ENCODE measurements at places on chromosomes 1 and 21.

DNA sequence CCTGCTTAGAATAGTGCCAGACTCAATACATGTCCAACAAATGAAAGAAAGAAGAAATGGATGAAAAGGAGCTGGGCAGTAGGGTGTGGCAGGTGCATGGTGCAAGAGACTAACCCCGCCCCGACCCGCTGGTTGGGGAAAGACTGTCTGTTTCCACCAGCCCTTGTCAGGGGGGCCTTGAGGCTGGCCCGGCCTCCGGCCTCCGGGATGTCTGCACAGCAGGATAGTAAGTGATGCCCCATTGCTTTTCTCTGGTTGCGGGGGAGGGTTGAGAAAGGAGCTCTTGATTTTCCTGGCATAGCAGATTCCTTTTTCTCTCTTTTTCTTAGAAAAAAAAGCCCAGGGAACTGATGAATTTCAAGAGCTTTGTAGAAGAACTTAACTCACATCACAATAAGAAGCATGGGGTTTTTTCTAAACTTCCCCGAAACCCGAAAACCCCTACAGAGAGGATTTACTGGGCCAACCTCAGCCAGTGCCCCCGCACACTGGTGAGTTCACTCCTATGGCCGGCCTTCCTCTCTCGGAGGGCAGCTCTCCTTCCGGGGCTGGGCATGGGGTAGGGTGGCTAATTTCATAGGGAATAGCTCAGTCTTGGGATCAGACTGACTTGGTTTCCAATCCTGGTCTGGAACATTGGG lies 12.5 kb upstream of the TTC22 start:
- DNase-seq: peak; percentile 49

- DNase-seq: no peak
Observed at GRCh38 chr1:44778705-44779576, 3.6 kb downstream of the RPS8 start.

DNA sequence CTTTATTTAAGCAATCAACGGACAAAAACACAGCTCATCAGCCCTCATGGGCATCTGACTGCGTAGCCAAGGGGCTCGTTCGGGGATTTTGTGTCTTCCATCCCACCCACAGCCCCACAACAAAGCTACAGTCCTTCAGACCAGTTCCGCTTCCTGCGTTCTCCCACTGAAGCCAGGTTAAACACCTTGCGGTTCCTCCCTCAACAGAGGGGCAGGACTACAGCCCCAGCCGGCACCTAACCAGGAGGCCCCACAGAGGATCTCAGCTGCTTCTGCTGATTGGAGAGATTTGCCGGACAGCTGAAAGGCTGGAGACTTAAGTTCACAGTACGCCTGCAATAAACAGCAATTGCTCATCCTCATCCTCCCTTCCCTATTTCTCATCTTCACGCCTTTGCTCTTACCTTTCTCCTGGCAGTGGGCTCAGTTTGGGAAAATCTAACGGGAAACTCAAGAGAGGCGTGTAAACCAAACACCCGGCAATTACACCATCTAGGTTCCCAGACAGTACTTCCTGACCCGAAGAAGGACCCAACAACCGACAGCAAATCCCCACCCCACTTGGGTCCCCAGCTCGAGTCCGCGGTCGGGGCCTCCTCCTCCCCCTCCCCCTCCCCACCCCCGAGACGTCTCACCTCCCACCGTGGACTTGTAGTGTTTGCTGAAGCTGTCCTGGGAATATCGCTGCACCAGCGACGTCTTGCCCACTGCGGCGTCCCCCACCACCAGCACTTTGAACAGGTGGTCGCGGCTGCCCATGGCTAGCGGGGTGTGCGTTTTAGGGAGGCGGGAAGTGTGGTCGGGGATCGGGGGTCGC lies 876 bp downstream of the RAB29 start:
- DNase-seq: peak; percentile 23

DNA sequence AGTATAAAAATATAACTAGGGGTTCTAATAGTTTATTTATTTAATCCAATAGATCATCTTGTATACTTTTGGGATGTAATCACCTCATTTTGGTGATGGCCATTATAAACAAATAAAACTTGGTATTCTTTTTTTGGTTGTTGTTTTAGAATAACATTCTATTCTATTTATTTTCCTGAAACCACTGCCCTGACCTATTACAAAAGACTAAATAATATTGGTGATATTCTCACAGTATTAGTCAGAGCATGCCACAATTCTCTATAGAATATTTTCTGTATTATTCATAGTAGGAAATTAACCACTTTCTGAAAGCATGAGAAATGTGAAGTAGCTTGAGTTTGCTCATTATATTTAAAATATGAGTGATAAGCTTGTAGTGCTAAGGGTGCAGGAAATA lies 54.1 kb upstream of the LRRC7 start:
- DNase-seq: no peak

DNA sequence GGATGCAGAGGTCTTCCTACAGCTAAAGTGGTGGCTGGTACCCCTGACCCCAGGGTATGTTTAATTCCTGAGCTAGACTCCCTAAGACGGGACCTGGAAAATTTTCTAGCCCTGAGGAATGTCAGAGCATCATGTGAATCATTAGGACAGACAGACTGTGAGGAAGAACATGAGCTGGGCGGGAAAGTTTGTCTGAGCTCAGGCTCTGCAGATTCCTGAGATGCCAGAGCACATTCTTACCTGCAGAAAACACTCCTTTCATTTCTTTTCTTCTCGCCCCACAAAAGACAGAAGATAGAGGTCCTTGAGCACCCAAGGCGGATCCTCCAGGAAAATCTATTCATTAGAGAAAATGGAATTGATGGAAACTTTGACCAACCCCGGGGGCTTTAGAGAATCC lies 6.5 kb downstream of the CAPN2 start:
- DNase-seq: no peak

DNA sequence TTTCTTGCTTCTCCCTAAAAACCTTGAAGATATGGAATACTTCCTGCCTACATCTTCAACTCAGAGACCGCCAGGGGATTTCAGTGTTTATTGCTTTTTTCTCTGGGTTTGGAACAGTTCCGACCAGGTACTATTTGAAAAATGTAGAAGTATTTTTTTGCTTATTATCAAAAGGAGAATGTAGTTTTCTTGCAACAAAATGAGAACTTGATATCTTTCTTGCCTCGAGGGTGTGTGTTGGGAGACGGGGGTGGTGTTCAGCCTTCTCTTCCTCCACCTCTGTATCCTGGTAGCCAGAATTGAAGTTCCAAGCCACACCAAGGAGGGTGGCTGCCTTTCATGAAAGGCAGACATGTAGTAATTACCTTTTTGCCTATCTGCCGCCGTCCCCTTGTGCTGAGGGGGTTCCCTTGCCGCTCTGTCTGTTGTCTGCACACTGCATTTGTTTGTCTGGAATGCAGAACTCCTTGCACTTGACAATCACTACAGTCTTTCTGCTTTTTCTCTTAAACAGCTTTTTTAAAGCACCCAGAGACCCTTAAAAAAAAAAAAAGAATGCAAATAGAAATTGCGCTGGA lies 212.1 kb downstream of the PBX1 start:
- DNase-seq: no peak

- peak; percentile 52 for DNase-seq
Observed at GRCh38 chr1:205505076-205505729, 734 bp downstream of the CDK18 start.

DNA sequence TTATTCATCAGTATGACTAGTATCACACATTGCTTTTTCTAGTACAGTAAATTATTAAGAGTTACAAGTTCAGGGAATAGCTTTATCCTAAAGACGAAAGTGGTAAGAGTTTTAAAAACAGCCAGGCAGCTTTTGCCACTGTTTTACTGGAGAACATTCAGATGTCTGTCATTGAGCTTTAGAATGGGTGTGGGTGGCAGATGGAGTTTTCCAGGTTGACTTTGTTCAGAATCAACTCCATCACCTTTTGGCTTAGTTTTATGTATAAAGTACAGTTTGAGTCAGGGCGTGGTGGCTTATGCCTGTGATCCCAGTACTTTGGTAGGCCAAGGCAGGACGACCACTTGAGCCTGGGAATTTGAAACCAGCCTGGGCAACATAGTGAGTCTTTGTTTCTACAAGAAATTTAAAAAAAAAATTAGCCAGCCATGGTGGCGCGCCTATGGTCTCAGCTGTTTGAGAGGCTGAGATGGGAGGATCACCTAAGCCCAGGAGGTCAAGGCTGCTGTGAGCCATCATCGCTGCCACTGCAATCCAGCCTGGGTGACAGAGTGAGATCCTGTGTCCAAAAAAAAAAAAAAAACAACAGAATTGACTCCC lies 29.9 kb upstream of the PLEKHM2 start:
- no peak for DNase-seq

- no peak for DNase-seq
Observed at GRCh38 chr1:235725434-235725833, 75.8 kb upstream of the GNG4 start.

DNA sequence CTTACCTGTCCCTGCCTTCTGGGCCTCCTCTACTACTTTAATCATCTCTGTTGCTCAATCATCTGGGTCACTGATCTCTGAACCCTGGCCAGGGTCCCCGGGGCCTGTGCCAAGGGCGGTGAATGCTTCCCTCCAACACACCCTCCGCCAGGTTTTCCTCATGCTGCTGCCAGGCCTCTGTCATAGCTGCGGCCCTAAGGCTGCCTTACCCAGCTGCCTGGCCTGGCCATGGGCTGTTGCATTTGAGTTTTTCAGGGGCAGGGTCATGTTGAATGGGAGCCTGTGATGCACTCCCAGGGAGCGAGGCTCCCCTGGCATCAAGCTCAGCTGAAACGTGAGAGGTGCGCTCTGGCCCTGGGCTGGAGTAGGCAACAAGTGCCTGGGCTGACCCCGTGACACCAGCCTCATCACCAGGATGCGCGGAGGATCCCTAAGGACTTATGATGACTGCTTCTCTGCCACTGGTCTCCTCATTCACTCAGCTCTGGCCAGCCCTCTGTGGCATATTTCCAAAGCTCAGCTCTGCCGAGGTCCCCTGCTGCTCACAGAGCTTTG lies 7.6 kb downstream of the EDN2 start:
- DNase-seq: peak; percentile 91

- DNase-seq: no peak
Observed at GRCh38 chr1:82411605-82412004, 610.9 kb downstream of the ADGRL2 start.

GRCh38 chr1:211925016-211925415 lies 94.5 kb upstream of the LPGAT1 start:
- DNase-seq: peak; percentile 77

DNA sequence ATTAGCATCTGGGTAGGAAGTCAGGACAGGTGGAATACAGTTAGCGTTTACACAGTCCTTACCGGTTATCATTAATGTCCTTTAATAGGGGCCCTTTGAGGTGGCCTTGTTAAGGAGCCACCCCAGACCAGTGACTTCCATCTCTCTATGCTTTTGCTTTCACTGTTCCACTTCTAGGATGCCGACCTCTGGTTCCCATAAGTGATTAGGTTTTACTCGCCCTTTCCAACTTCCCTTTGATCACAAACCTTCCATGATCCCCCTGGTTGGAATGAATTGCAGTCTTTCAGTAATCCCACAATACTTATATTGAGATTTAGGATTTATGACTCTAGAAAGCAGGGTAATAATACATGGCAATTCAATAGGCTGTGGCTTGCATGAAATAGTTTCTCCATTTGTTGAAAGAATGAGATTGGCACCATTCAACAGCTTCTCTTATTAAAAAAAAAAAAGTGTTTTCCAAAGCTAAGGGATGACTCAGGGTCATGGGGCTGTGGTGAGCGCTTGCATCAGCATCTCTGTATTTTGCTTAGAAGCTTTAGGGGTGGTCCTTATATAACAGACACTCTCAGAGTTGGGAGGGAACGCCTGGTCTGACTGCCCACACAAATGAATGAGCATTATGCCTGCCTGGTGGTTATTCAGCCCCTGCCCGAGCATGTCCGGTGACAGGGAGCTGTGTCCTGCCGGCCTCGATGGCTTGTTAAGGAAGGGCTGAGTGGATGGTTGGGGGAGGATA lies 110.5 kb downstream of the CNIH3 start:
- DNase-seq: no peak

GRCh38 chr21:46058431-46059145 lies 39.3 kb upstream of the COL6A2 start:
- no peak for DNase-seq

DNA sequence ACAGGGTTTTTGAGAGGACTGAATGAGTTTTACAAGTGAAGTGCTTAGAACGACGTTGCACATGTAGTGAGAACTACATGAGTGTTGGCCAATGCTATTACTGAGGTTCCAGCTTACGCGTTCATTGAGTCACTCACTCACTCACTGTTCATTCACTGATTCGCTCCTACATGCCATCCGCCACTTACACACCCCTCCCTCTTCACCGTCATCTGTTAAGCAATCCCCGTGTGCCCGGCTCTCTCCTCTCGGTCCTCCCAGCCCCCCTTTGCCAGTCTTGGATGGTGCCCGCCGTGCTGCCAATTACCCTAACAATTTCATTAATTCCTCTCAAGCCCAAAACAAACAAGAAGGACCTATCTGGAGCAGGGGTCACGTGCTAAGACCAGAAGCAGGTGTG lies 27.3 kb upstream of the EPHA2 start:
- no peak for DNase-seq

- DNase-seq: no peak
Observed at GRCh38 chr1:187691439-187691838, 862.7 kb downstream of the PLA2G4A start.

GRCh38 chr1:38253314-38253713 lies 206.7 kb upstream of the POU3F1 start:
- DNase-seq: no peak

DNA sequence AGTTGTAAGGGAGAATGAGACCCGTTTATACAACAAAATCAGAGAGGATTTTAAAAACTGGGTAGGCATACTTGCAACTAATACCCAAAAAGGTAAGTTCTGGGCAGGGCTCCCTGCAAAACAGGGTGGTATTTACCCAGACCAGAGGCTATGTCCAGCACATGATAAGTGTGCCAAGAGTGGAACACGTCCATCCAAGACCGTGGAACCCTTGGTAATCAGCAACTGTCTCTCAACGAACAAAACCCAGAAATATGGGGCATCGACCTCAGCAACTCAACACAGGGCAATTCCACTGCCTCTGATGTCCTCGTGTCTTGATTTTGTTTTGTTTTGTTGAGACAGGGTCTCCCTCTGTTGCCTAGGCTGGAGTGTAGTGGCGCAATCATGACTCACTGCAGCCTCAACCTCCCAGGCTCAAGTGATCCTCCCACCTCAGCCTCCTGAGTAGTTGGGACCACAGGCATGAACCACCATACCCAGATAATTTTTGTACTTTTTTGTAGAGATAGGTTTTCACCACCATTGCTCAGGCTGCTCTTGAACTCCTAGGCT lies 26.7 kb upstream of the MX1 start:
- DNase-seq: no peak

DNA sequence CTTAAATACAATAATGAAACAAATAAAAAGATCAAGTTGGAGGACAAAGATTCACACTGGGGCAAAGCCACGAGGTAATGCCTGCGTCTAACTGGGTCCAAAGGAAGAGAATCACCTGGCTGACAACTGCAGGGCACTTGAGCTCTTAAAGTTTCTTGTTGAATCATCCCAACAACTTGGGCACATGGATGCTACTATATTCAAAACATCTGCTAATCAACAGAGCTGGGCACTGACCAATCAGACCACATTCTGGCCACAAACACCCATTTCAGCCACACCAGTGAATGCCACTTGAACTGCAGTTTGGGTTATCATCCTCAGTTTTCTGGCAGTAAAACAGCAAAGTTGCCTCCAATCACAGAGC lies 51.0 kb downstream of the ABCA4 start:
- DNase-seq: no peak
